Stimulated activated CD4-positive, alpha-beta T cell treated with anti-CD3 and anti-CD28 coated beads, TNF-alpha, amount 100 ng/mL, for 24 hours (primary cell): ENCODE measurements at places on chromosomes 3 and 15.

GRCh38 chr3:14725013-14725412, 50.1 kb downstream of the C3orf20 start:
- no peak for DNase-seq

GRCh38 chr3:177713928-177714900, 516.9 kb upstream of the TBL1XR1 start:
- no peak for DNase-seq

DNA sequence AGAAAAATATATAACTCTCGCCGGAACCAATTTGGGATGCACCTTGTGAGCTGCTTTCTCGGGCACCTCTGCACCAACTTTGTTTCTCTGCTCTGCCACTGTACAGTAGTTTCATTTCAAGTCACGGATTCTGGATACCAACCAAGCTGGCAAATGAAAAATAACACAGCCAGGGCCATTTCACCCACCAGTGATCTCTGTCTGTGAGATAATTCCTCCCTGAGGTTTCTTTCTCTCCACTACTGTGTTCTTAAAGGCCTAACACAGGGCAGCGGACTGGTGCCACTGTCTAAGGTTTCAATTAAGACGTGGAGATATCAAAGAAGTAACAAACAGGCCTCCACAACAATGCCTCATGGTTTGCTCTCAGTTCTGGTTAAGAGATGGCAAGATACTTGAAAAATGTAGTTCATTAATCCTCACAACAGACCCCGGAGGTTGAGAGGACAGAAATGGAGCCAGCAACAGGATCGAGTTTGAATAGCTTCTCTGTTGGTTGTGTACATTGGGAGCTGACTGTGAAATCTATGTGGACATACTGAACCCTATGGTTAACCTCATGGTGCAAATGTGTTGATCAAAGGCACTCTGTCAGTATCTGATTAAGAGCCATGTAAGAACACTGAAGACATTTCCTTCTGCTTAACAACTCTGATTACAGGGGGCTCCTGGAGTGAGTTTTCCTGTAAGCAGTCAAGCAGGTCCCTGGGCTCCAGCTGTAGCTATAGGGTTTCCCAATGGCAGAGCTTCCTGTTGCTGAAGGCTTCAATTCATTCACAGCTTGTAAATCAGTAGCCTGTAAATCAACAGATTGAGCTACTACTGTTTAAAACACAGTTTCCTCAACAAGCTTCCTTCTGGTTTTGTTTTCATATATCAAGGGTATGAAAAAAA, 470.5 kb downstream of the EPHA3 start:
- DNase-seq = no peak

GRCh38 chr15:88012233-88012632, 244.3 kb downstream of the NTRK3 start:
- DNase-seq = no peak

DNA sequence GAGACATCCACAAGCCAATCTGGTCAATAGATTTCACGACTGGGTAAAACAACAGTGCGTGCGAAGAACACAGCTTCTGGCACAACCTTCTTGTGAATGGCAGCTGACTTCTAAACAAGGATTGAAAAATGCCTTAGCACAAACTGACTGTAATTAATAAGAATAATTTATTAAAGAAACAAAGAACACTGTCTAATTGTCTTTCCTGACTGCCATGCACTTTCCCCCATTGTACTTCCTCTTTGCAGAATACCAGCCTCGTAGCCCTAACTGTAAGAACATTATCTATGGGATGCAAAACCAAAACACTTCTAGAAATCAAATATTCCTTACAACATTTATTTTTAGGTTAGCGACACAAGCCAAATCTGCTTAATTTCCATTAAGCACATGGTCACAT, 6.5 kb downstream of the FOXP1 start:
- no peak for DNase-seq
